GM23338 (cell line): ENCODE measurements at places on chromosomes 1 and 21. TPM values are rescaled to one million over a fixed set of nuclear protein-coding genes. Genes with fewer than 3 reads are reported as not detected.

Gene SERTAD4
- total RNA-seq = 1.0 and 1.6 TPM in 2 replicates

Gene COL9A2
- 2.8 and 9.1 TPM in 2 replicates for total RNA-seq

Gene C4BPB
- total RNA-seq = not detected in 2 replicates

Gene ZNF593OS
- not detected in 2 replicates for total RNA-seq

Gene SLC1A7
- total RNA-seq = not detected in 2 replicates

Gene OR2L2
- 0.07 TPM in 1 of 2 replicates, not detected in the other for total RNA-seq

Gene AGT
- not detected in 2 replicates for total RNA-seq

DNA sequence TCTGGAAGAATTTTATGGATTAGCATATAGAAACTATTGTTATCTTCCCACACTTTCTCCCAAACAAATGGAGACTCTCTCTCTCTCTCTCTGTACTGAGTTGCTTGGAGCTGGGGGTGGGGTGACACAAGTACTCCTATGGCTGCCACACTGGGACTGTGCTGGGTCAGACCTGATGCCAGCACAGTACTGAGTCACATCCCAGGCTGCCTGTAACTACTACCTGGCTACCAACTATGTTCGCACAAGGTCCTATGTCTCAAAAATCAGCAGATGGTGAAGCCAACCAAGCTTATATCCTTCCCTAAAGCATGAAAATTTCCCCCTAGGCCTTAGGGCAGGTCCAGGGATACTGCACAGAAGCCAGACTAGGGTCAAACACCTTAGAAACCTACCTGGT, 66.6 kb downstream of the FAF1 start:
- no peak for DNase-seq

GRCh38 chr1:156623946-156624813, 5.0 kb downstream of the HAPLN2 start:
- DNase-seq = peak; percentile 90

GRCh38 chr1:94739521-94740061, 80.6 kb upstream of the SLC44A3 start:
- DNase-seq = no peak

GRCh38 chr1:40782371-40782956, 1.1 kb upstream of the KCNQ4 start:
- DNase-seq = peak; percentile 73

DNA sequence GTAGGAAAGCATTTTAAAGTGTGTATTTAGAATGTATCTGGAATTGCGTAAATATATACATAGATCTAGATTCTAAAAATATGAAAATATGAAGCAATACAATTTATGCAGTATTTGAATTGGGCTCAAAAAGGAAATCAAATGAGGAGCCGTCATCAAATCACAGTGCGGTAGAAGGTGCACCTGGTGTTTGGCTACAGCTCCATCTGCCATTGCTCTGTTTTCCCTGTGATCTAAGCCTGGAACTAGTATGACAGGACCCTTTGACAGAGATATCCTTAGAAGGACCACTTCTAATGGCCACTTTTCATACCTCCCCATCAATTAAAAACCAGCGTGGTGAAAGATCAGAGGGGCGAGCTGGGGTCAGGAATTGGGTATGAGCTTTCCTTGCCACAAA, 202.6 kb downstream of the NFIA start:
- no peak for DNase-seq

DNA sequence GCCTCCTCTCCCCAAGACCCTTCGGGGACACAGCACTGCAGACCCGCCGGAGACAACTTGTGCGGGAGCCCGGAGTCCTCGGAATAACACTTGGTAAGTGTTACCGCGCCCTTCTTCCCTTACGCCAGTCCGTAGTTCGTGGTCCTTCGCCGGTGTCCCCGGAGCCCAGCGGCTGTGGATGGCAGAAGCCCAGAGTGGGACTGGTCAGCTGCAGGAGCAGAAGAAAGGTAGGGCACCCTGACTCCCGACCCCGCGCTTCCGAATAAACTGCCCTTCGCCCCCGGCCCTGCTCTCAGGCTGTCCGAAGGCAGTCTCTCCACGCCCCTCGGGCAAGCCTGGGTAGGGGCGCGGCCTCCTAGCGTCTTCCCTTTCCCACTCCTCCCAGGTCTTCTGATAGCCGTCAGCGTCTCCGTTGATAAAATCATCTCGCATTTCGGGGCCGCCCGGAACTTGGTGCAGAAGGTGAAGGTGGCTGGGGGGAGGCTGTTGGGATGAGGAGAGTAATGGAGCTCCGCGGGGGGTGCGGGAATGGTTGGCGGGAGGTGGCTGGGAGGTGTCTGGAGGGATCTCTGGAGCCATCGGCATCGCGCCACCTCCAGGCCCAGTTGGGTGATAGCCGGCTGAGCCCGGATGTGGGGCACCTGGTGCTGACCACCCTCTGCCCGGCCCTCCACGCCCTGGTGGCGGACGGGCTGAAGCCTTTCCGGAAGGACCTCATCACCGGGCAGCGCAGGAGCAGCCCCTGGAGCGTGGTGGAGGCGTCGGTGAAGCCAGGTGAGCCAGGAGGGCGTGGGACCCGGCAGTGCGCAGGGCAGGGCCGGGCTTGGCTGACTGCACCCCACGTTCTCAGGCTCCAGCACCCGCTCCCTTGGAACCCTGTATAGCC, 4.3 kb downstream of the RUSC1 start:
- DNase-seq = peak; percentile 94

GRCh38 chr1:53332186-53332564, 4.3 kb upstream of the LRP8 start:
- no peak for DNase-seq

- no peak for DNase-seq
Observed at GRCh38 chr1:234989019-234989418, 139.6 kb downstream of the TOMM20 start.

DNA sequence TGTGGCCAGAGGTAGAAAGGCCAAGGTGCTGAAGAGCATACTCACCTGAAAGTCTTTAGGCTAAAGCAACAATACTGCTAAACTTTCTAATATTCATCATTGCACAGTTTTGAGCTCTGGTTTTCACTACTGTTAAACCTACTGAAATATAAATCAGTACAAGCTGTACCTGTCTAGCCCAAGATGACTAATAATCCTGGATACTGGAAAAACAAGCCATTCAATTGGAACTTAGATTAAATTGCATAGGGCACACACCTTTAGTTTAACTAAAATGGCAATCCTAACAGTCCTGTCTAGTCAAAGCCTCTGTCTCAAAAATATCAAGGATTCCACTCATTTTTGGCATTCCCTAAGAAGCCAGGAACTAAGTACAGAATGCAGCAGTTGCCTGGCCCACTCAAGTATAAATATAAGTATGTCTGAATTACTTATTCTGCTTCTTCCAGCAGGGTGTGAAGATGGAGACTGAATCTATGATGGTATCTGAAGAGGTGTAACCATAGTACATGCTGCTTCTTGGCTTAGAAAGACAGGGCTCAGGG, 3.1 kb downstream of the CHML start:
- DNase-seq = no peak

- DNase-seq = peak; percentile 75
Observed at GRCh38 chr1:2466958-2467554, 9.0 kb upstream of the PLCH2 start.

DNA sequence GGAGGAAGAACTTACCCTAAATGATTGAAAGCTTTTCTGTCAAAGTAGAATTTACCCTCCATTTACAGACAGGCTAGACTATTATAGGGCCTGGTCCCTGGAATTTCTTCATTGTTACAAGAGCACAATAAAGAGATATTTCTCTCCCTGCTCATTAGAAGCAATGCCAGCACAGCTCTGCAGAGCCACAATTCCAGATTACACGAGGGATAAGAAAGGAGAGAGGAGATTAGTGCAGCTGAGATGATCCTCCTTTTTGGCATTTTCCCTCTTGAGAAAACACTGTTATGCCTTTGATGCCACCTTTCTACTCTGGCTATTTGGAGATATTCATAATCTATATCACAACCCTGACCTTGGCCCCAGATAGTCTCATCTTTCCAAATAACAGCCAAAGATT, 1119.5 kb upstream of the TMPRSS15 start:
- DNase-seq = no peak

GRCh38 chr1:217981430-217981829, 303.7 kb upstream of the RRP15 start:
- no peak for DNase-seq

DNA sequence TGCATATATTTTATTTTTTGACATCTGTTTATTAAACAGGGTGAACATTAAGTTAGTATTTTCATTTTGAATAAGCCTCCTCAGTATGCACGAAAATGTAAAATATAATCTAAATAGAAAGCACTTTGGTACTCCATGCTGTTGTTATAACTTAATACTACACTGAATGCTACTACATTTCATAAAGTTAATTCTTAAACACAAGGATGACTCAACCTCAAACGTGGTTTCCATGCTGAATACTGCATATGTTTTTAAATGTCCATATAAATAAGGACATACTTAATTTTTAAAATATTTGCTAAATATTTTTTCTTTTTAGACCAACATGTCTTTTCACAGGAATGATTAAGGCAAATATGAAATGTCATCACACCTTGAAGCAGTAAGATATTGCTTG, 83.9 kb downstream of the USP24 start:
- DNase-seq = no peak

DNA sequence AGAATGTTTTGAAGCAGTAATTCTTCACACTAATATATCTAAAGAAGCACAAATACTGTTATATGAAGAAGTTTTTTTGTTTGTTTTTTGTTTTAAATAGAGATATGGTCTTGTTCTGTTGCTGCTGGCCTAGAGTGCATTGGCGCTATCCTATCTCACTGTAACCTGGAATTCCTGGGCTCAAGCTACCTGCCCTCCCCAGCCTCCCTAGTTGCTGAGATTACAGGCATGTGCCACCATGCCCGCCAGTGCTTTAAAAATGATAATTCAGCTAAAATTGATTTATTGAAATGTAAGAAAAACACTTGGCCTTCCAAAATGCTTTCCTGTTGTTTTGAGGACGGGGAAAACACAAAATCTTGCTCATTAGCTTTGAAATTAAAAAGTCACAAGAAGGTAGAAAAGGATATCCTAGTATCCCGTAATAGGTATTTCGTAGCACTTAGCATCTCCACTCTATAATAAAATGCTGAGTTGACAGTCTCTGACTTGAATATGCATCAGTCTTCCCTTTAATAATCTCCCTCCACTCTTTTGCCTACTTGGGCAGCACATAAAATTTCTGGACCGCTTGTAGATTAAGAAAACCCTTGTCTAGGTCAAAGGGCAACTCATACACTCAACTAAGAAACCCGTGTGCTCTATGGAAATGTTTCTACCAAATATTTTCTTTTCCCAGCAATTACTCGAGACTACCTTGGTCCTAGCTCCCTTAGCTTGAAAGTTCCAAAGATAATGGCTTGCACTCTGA, 1.3 kb downstream of the SCYL3 start:
- no peak for DNase-seq

- peak; percentile 19 for DNase-seq
Observed at GRCh38 chr1:113255038-113255719, 135.1 kb upstream of the MAGI3 start.

DNA sequence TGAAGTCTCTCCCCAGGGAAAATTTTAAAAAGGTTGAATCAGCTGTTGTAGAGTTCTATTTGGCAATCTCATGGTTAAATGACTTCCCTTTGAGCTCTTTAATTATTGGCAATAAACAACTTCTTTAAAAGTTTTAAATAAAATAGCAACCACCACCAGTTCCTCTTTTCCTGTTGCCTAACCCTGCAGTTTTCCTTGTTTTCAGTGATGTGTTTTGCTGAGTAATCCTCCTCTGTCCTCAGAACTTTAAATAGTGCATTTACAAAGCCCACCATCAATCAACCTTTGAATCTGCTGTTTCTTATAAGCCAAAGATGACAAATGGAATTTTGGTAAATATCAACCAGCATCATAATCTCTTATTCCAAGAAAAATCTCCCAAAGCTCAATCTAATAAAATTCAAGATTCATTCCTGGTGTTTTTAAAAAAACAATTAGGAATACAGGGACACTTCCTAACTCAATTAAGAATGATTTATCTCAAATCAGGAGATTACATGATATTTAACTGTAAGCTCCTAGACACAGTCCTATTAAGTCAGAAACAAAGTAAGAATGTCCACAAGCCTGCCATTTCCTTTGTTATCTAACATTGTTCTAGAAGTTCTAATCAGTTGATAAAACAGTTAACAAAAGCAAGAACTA, 14.8 kb downstream of the AVPR1B start:
- no peak for DNase-seq
